ENCODE measurements at places on chromosomes 7 and 10. TPM values are rescaled to one million over a fixed set of nuclear protein-coding genes. Genes with fewer than 3 reads are reported as not detected.

GRCh38 chr10:76324283-76324682, 892.9 kb downstream of the LRMDA start:
- DNase-seq = no peak
- no peak overlapping the region for H3K27ac ChIP-seq
- no peaks in the 10 kb centered on the region for H3K4me1 ChIP-seq
- H3K27me3 ChIP-seq = no peaks in the 10 kb centered on the region
- no peaks in the 10 kb centered on the region for H3K36me3 ChIP-seq

DNA sequence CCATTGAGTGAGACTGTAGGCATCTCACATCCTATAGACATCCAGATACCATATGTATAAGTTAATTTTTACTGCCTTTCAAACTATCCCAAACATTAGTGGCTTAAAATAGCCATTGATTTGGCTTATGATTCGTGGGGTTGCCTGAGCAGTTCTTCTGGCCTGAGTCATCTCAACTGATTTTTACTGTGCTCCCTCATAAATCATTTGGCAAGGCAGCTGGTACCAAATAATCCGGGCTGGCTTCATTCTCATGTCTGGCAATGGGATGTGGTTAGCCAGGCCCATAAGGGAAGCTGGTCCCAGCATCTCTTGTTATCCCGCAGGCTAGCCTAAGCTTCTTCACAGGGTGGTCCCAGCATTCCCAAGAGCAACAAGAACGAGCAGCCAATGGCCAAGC, 6.7 kb upstream of the LRGUK start:
- H3K27me3 ChIP-seq = no peaks in the 10 kb centered on the region
- no peak overlapping the region for H3K27ac ChIP-seq
- DNase-seq = no peak
- H3K36me3 ChIP-seq = no peaks in the 10 kb centered on the region
- peaks cover 3% of the 10 kb centered on the region for H3K4me1 ChIP-seq

Gene EIF5AL1
- 0.12 TPM for total RNA-seq

DNA sequence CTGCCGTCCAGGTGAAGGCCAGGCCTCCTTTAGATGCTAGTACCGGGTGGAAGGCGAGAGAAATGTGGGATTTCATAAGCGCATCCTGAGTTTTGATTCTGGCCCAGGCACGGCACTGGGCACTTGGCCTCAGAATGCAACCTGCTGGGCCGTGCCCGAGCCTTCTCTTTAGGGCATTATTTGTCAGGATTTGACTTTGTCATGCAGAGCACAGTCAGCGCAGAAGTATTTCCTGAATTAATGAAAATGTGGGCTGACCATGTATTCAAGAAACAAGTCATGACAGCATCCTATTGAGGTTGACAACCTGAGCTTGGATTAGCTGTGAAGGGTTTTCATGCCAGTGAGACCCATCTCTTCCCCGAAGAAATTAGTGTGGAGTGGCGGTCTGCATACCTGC, 34.4 kb downstream of the RCC1L start:
- no peak overlapping the region for H3K4me3 ChIP-seq
- H3K27ac ChIP-seq = no peak overlapping the region
- H3K36me3 ChIP-seq = peaks cover 2% of the 10 kb centered on the region
- DNase-seq = no peak
- H3K27me3 ChIP-seq = no peaks in the 10 kb centered on the region
- H3K4me1 ChIP-seq = no peaks in the 10 kb centered on the region

Gene FAM25G
- not detected for total RNA-seq

Gene DYNC1I1
- total RNA-seq = 0.31 TPM

GRCh38 chr10:97483921-97484320, 14.3 kb downstream of the MMS19 start:
- peaks cover 2% of the 10 kb centered on the region for H3K36me3 ChIP-seq
- no peak for DNase-seq
- H3K4me1 ChIP-seq = peaks cover 17% of the 10 kb centered on the region
- no peaks in the 10 kb centered on the region for H3K27me3 ChIP-seq

DNA sequence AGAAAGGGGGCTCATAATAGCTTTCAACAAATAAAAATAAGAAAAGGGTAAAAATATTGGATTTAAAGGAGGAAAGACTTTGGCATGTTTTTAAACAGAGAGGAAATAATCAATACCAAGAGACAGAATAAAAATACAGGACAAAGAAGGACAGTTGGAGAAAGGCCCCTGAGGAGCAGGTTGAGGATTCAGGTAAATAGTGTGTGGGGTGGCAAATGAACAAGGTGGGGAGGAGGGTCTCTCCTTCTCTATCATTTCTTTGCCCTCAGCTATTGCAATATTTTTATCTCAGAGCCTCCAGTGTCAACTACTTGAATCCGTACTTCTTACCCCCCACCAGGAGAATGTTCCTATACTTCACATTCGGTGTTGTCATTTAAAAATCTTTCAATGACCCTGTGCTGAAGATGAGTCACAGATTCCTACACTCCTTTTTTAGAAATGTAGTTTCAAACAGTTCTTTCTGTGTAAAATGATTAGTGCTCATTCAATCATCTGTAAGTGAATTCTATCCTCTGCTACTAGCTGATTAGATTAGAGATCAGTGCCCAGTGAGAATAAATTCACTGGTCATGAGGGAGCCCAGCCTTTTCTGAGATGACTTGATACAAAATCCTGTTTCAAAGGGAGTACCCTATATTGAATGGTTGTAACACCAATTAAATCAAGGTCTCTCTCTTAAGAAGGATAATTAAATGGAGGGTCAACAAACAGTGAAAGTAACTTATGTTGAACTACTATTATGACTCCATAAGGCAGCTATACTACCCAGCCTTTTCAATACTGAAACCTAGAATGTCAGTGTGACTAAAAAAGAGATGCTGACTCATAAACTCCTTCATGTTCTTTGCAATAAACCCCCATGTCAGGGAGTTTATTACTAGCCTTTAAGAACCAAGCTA, 50.4 kb upstream of the WNT16 start:
- H3K36me3 ChIP-seq = no peaks in the 10 kb centered on the region
- peaks cover 6% of the 10 kb centered on the region for H3K27me3 ChIP-seq
- no peaks in the 10 kb centered on the region for H3K4me1 ChIP-seq

Gene CYP17A1
- not detected for total RNA-seq

GRCh38 chr7:128135515-128136214, 104.4 kb upstream of the LRRC4 start:
- H3K36me3 ChIP-seq = peaks cover 4% of the 10 kb centered on the region
- peaks cover 12% of the 10 kb centered on the region for H3K4me1 ChIP-seq
- peaks cover 41% of the 10 kb centered on the region for H3K27me3 ChIP-seq
- peak overlapping the region; percentile 85 for H3K4me3 ChIP-seq

Gene OTUD1
- 63.7 TPM for total RNA-seq

Gene LMOD2
- total RNA-seq = not detected

- H3K4me1 ChIP-seq = peaks cover 14% of the 10 kb centered on the region
- no peak for DNase-seq
- H3K27ac ChIP-seq = peak overlapping the region; percentile 34
- peak overlapping the region; percentile 43 for H3K4me3 ChIP-seq
Measured at GRCh38 chr10:68348265-68348741, 15.6 kb upstream of the PBLD start.

- peaks cover 25% of the 10 kb centered on the region for H3K27me3 ChIP-seq
- H3K4me3 ChIP-seq = no peak overlapping the region
- DNase-seq = no peak
- peaks cover 2% of the 10 kb centered on the region for H3K36me3 ChIP-seq
- H3K27ac ChIP-seq = no peak overlapping the region
Measured at GRCh38 chr10:78405231-78405630, 371.6 kb downstream of the RPS24 start.

DNA sequence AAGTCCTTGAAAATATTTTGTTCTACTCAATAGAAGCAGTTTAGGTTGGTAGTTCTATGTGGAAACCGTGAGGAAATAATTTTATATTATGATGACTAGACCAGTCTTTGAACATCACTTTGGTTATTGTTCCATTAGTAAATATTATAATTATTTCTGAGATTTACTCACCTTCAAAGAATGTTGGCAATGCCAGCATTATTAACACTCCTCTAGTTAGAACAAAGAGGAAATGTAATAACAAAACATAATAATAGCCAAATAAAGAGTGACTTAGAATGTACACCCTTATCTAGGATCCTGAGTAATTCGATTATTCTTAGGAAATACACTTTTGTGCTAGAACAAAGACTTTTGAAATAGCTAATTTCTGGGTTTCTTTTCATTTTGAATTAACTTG, 121.1 kb downstream of the CFTR start:
- no peaks in the 10 kb centered on the region for H3K27me3 ChIP-seq
- no peak for DNase-seq
- H3K4me3 ChIP-seq = no peak overlapping the region
- H3K36me3 ChIP-seq = no peaks in the 10 kb centered on the region
- H3K27ac ChIP-seq = no peak overlapping the region
- H3K4me1 ChIP-seq = no peaks in the 10 kb centered on the region

DNA sequence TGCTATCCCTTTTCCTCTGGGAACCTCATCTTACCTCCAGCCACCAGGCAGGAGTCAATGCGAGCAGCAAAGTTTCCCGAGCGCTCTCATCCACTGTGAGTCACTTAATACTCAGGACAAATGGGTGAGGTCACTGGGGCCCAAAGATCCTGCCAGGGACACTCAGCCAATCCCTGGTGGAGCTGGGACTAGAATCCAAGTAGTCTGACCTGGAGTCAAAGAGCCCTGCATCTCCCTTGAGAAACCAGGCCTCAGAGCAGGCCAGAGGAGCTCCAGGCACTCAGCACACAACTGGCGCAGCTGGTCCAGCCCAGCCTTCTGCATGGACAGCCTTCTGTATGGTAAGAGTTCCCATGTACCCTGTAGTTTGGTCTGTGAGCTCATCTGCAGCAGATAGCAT, 142.3 kb downstream of the MAPK8 start:
- DNase-seq = no peak
- H3K4me3 ChIP-seq = no peak overlapping the region
- peaks cover 3% of the 10 kb centered on the region for H3K36me3 ChIP-seq
- no peaks in the 10 kb centered on the region for H3K4me1 ChIP-seq

GRCh38 chr7:18667466-18667865, 171.9 kb downstream of the HDAC9 start:
- no peaks in the 10 kb centered on the region for H3K27me3 ChIP-seq
- H3K27ac ChIP-seq = no peak overlapping the region
- H3K4me1 ChIP-seq = peaks cover 4% of the 10 kb centered on the region
- DNase-seq = no peak

Gene ODAD2
- 0.78 TPM for total RNA-seq

Gene ECD
- total RNA-seq = 41.3 TPM

GRCh38 chr7:2030475-2031450, 202.0 kb downstream of the MAD1L1 start:
- no peak overlapping the region for H3K27ac ChIP-seq
- DNase-seq = no peak
- no peak overlapping the region for H3K4me3 ChIP-seq
- peaks cover 12% of the 10 kb centered on the region for H3K4me1 ChIP-seq
- H3K27me3 ChIP-seq = no peaks in the 10 kb centered on the region

Gene GPR37
- total RNA-seq = not detected

Gene MKX
- total RNA-seq = not detected

DNA sequence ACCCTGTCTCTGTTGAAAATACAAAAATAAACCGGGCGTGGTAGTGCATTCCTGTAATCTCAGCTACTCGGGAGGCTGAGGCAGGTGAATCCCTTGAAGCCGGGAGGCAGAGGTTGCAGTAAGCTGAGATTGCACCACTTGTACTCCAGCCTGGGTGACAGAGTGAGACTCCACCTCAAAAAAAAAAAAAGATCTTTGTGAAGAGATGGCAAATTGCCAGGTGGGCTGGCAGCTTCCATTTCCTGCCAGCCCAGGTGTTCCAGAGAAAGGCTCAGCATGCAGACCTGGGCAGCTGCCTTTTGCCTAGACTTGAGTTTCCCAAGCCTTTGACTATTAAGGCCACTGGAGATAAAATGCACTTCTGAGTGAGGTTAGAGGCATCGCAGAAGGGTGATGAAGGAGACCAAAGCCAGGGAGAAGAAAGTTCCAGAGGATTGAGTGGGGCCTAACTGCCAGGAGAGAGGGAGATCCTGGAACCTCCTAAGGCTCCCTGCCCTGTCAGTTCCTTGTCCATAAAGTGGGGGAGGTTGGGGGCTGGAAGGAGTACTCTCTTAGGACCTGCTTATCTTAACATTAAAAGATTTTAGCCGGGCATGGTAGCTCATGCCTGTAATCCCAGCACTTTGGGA, 10.0 kb upstream of the DDIT4 start:
- H3K27ac ChIP-seq = peak overlapping the region; percentile 89
- peak overlapping the region; percentile 68 for H3K4me3 ChIP-seq
- peaks cover 33% of the 10 kb centered on the region for H3K4me1 ChIP-seq
- H3K27me3 ChIP-seq = no peaks in the 10 kb centered on the region
- DNase-seq = no peak

Gene MYO3A
- total RNA-seq = not detected

DNA sequence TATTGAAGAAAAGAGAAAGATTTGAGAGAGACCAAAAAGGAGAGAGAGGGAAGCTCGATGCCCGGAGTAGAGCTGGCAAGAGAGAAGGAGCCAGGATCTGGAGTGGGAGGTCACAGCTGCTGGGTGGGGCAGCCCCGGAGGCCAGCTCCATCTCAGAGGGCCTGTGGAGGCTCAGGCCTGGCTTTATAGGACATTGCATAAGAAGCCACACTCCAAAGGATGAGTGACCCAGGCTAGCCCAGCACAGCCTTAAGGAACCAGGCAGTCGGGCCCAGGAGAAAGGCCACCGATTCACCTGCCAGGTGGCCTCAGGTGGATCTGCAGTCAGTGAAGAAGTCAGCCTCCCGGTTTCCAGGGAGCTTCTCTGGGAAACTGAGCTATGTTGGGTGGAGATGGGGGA, 676 bp downstream of the PLAC9 start:
- H3K4me3 ChIP-seq = peak overlapping the region; percentile 79
- DNase-seq = no peak
- H3K36me3 ChIP-seq = peaks cover 7% of the 10 kb centered on the region
- no peak overlapping the region for H3K27ac ChIP-seq

- no peak for DNase-seq
- H3K4me1 ChIP-seq = peaks cover 44% of the 10 kb centered on the region
- peaks cover 5% of the 10 kb centered on the region for H3K36me3 ChIP-seq
- H3K27ac ChIP-seq = peak overlapping the region; percentile 8
- H3K4me3 ChIP-seq = no peak overlapping the region
- H3K27me3 ChIP-seq = no peaks in the 10 kb centered on the region
Measured at GRCh38 chr10:117367718-117368117, 7.5 kb downstream of the PDZD8 start.

Gene SFRP5
- not detected for total RNA-seq

DNA sequence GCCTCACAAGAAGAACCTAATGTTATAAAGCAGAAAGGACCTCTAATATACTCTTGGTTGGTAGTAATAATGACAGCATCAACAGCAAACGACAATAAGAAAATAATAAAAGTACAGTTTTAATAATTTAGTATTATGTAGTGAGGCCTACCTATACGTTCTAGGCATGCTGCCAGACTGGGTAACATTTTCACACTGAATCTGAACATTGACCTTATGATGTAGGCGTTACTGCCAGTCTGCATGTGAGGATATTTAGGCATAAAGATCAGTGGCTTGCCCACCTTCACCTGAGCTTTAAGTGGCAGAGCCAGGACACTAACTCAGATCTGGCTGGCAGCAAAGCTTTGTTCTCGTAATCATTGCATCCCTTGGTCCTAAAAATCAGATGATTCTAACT, 2.5 kb downstream of the FGL2 start:
- H3K4me3 ChIP-seq = no peak overlapping the region
- no peak for DNase-seq
- no peak overlapping the region for H3K27ac ChIP-seq
- H3K27me3 ChIP-seq = no peaks in the 10 kb centered on the region

- no peaks in the 10 kb centered on the region for H3K27me3 ChIP-seq
- peaks cover 6% of the 10 kb centered on the region for H3K4me1 ChIP-seq
- no peak overlapping the region for H3K4me3 ChIP-seq
- H3K27ac ChIP-seq = no peak overlapping the region
Measured at GRCh38 chr7:30273552-30273951, 10.8 kb upstream of the ZNRF2 start.

All from T-helper 17 cell (primary cell).